GM12865 (cell line): ENCODE measurements at places on chromosomes 4 and X.

GRCh38 chr4:61068745-61069144 is 131.4 kb upstream of the ADGRL3 start:
- DNase-seq: no peak

DNA sequence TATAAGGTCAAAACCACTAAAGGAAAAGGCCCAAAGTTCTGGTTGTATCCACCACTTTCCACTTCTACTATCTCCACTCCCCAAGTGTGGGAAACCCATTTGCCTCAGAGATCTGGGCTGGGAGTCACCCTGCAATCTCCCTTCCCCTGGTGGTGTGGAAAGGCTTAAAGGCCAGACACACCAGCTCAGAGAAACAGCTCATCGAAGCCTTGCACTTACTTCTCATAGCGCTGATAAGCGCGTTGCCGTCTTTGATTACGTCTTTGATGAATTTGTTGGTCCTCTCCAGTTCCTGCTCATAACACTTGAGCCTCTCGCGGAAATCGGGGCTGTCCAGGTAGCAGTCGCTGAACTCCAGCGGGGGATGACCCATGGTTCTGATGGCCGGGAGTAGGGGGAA is 647 bp downstream of the OPHN1 start:
- DNase-seq: no peak

DNA sequence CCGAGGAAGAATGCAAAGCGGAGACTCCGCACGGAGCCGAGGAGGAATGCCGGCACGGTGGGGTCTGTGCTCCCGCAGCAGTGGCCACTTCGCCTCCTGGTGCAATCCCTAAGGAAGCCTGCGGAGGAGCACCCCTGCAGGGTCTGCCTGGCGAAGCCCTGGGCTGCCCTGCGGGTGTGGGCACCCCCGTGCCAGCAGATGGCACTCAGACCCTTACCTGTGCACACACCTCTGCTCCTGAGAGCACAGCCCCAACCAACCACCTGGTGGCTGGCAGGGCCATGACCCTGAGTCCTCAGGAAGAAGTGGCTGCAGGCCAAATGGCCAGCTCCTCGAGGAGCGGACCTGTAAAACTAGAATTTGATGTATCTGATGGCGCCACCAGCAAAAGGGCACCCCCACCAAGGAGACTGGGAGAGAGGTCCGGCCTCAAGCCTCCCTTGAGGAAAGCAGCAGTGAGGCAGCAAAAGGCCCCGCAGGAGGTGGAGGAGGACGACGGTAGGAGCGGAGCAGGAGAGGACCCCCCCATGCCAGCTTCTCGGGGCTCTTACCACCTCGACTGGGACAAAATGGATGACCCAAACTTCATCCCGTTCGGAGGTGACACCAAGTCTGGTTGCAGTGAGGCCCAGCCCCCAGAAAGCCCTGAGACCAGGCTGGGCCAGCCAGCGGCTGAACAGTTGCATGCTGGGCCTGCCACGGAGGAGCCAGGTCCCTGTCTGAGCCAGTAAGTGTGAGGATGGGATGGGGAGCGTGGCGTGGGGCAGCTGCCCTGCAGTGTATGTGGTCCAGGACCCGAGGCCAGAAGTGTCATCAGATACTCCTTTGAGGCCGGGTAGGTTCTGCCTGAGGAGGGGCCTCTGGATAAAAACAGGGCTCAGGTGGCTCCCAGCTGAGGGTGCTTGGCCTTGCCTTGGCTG is 7.0 kb downstream of the TACC3 start:
- no peak for DNase-seq

GRCh38 chr4:43325220-43325967 is 432.9 kb downstream of the GRXCR1 start:
- DNase-seq: peak; percentile 20

GRCh38 chrX:128106630-128107029 is 54.4 kb upstream of the ACTRT1 start:
- no peak for DNase-seq

DNA sequence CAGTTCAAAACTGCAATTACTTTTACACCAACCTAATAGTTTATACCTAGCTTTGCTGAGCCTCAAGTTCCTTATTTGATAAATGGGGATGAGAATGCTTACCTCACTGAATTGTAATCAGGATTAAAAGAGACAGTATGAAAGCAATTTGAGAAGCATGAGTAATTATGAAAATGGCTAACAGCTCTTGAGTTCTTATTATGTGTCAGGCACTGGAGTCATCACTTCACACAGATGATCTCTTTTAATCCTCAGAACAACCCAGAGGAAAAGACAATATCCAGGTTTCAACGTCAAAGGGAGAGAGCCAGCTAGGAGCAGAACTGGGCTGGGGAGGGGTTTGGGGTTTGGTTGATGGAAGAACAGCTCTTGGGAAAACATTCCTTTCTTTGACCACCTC is 221.0 kb upstream of the NWD2 start:
- peak; percentile 9 for DNase-seq

GRCh38 chrX:129450123-129450522 is 73.2 kb downstream of the SMARCA1 start:
- no peak for DNase-seq

DNA sequence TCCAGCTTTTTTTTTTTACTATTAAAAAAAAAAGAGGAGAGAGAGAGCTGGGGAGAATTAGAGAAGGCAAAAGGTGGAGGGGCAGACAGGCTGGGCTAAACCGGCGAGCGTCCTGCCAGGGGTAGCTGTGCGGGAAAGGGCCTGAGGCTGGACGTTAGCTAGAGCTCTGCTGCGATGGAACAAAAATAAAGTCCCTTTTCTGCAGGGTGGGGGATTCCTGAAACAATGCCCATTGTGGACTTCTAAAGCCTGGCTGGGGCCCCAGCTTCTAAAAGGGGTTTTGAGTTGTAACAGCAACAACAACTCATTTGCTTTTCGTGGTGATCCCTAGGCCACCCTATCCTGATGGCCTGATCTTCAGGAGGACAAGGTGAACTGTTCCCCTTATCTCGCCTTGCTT is 311.7 kb downstream of the FBXW7 start:
- DNase-seq: no peak

DNA sequence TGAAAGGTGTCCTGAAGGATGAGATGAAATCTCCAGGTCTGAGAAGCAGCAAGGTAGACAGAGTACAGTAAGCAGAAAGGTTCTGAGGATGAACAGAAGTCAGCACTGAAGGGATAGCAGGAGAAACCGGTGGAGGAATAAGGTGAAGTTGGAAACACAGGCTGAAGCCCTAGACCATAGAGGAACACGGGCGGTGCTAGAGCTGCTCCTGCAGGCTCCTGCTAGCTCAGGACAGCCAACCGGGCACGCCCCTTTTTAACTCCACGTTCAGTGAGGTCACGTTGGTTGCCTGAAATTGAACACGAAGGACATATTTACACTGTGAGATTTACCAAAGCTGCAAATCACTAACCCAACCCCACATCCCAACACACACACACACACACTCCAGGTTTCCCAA is 1886.4 kb upstream of the AGA start:
- DNase-seq: no peak

GRCh38 chr4:14267373-14268060 is 640.0 kb upstream of the BOD1L1 start:
- no peak for DNase-seq

- no peak for DNase-seq
Measured at GRCh38 chrX:42466332-42467046, 311.5 kb downstream of the PPP1R2C start.

GRCh38 chr4:138112389-138112788 is 129.8 kb downstream of the SLC7A11 start:
- no peak for DNase-seq

GRCh38 chrX:151633157-151633556 is 62.1 kb upstream of the PRRG3 start:
- no peak for DNase-seq

DNA sequence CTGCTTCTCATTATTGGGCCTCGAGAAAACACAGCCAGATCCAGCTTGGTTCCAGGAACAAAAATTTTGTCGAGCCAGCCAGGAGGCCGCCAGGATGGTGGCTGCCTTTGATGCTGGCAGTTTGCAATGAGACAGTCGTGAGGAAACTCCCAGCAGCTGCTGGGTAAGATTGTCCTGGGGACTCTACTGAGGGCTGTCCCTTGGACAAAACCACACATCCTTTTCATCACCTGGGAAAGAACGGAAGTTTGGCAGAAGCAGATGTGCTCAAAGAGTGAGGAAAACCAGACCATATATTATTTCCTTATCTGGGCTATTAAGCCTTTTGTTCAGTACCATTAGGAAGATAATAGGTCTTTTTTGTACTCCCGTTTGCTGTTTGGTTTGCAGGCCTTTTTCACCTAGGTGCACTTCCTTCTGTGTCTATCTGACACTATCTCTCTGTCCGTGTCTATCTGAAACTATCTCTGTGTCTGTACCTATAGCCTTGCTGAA is 13.4 kb upstream of the PAPSS1 start:
- no peak for DNase-seq

GRCh38 chr4:173074501-173074946 is 94.1 kb upstream of the GALNT7 start:
- DNase-seq: peak; percentile 9

GRCh38 chr4:102447413-102447812 is 53.7 kb upstream of the NFKB1 start:
- DNase-seq: peak; percentile 61

GRCh38 chr4:4332529-4332928 is 42.5 kb downstream of the ZBTB49 start:
- peak; percentile 17 for DNase-seq

DNA sequence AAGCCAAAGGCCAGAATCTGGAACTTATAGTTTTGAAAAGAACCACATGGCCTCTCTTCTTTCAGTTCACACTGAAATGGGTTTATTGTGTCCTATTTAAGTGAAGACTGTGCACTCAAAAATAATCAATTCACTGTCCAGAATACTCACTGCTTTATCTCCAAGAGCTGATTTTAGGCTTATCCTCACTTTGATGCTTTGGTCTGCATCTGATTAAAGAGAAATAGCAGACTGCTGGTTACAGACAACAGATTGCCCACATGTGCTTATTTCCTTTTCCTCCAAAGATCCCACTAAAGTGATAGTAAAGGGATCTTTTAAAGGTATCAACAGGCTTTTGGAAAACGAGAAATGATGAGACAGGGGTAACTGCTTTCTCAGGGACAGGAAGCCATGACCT is 30.6 kb downstream of the ACE2 start:
- no peak for DNase-seq

GRCh38 chrX:9862525-9862924 is 76.3 kb downstream of the SHROOM2 start:
- DNase-seq: no peak

DNA sequence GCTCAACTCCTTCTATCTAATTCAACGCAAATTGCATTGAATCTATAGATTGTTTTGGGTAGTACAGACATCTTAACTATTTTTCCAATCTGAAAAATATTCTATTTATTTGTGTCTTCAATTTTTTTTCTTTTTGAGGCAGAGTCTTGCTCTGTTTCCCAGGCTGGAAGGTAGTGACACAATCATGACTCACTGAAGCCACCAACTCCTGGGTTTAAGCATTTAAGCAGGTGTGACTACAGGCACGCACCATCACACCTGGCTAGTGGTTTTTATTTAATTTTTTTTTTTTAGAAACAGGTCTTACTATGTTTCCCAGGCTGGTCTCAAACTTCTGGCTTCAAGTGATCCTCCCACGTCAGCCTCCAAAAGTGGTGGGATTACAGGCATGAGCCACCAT is 98.3 kb downstream of the GK start:
- DNase-seq: no peak

- no peak for DNase-seq
Measured at GRCh38 chr4:89371614-89372013, 64.0 kb upstream of the GPRIN3 start.

DNA sequence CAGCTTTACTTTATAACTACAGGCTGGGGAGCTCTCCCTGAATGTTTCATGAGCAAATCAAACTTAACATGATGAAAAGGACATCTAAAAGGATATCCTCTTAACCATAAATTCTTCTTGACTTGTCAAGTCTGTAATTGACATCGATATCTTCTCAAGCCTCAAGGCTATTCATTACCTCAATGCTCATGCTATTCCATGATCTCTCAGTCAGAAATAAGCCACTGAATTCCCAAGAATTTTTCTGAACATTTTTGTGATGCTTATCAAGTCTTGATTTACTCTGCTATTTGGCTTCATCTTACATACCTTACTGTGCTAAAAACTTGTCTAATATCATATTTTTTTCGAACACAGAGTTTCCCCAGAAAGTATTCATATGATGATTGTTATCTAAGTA is 433.4 kb downstream of the PDGFC start:
- no peak for DNase-seq

DNA sequence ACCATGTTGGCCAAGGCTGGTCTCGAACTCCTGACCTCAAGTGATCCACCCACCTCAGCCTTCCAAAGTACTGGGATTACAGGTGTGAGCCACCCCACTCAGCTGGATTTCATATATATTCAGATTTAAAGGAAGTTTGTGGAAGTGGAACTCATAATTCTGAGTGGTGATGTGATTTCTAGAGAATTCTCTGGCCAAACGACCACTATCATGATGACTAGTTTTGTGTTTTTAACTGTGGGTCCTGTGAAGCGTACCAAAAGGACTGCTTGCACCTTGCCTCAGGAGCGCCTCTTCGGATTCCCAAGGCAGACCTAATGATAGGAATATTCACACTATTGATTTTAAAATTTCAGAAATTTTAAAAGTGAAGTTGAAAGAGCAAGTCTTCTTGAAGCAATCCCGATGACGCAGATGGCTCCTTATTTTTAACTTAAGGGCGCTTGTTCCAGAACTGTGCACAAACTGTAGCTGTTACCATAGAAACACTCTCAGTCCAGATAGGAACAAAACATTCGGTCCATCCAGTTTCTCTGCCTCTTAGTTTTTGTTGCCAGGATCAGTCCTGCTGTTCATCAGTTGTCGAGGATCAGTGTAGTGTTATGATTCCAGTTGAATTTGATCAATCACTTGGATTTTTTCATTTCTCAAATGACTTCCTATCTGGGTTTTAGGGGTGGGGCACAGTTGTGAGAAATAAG is 51.7 kb upstream of the CLCN4 start:
- DNase-seq: no peak

GRCh38 chrX:72060921-72061490 is 70.7 kb downstream of the RTL5 start:
- DNase-seq: no peak

- DNase-seq: no peak
Measured at GRCh38 chr4:189046642-189047041, 894.0 kb upstream of the FRG1 start.

GRCh38 chr4:25810461-25811373 is 52.1 kb downstream of the SEL1L3 start:
- no peak for DNase-seq

GRCh38 chr4:590313-590841 is 14.3 kb upstream of the TMEM271 start:
- DNase-seq: no peak

DNA sequence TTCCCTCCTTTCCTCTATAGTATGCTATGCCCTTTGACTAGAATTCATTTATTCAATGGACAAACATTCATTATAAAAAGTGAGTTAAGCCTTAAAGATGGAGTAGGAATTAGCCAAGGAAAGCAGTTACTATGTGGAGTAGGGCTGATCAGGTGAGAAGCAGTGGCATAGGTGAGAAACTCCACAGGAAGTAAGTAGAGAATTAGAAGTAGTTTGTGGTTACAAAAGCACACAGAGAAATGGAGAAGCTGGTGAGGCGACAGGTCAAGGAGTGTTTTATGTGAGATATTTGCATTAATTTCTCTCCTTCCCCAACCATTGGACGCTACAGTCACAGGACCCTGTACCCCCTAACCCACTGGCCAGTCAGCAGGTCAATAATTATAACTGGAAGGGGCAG is 30.6 kb downstream of the SETD7 start:
- DNase-seq: peak; percentile 40
